Astrocyte (in vitro differentiated cells and primary cell): ENCODE measurements at places on chromosomes 2 and 18. TPM values are rescaled to one million over a fixed set of nuclear protein-coding genes. Genes with fewer than 3 reads are reported as not detected.

DNA sequence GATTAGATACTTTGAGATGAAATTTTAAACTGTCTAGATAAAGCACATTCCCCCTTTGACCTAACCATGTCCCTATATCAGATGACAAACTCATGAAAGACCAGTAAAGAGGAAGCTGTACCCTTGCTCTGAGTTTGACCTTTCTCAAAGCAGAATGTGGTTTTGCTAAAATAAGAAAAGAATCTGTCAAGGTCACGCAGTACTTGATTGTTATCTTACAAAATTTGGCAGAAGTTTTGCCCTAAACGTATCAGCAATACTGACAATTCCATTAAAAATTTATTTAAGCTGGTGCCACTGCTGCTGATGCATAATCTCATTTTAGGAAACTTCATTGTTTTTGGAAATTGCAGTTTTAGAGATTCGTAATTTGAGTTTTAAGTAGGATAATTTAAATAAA is 31.2 kb upstream of the GALM start:
- no peak for DNase-seq

RNU2-63P gene
- total RNA-seq = 4.2 and 6.6 TPM in 2 replicates

GRCh38 chr2:233013027-233013461 is at the start of gene NGEF:
NGEF (minus strand) TSS chr2:233013256; CDS start chr2:232974890, 38,366 bp downstream.
- DNase-seq = no peak

PLCD4 gene
- 0.86 and 0.89 TPM in 2 replicates for total RNA-seq

FSHR gene
- 0.30 and 0.38 TPM in 2 replicates for total RNA-seq

MARCHF4 gene
- total RNA-seq = 28.1 and 42.8 TPM in 2 replicates

IL36G gene
- total RNA-seq = not detected in 2 replicates

DNA sequence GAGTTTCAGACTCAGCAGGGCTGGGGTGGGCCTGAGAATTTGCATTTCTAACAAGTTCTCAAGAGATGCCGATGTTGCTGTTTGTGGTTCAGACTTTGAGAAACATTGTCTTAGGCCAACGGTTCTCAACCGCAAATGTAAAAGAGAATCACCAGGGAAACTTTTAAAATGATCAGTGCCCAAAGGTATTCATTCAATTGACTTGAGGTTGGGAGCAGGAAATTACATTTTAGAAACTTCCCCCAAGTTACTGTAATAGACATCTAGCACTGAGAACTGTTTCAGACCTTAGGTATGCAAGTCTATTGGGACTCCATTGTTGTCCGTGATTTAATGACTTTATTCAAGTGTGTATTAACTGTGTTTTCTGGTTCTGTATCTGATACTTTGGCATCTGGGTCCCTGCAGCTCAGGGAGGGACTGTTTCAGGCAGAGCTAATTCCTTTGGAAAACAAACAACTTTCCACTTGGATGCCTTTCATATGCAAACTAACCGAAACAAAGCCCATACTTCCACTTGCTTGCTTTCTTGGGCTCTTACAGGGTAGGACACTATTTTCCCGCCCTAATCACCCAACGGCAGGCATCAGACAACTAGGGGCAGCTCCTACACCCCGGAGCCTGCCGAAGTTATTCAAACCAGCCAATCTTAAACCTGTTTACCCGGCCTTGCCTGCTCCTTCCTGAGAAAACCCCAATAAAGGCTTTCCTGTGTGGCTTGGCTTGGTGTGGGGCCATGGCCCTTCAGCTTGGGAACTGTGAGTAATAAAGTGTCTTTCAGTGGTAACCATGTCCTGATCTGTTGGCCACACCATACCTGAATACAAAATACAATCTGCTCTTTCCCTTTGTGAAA is 97.6 kb downstream of the POLE4 start:
- DNase-seq = peak; percentile 95

SLC23A3 gene
- total RNA-seq = 1.2 and 1.5 TPM in 2 replicates

DNA sequence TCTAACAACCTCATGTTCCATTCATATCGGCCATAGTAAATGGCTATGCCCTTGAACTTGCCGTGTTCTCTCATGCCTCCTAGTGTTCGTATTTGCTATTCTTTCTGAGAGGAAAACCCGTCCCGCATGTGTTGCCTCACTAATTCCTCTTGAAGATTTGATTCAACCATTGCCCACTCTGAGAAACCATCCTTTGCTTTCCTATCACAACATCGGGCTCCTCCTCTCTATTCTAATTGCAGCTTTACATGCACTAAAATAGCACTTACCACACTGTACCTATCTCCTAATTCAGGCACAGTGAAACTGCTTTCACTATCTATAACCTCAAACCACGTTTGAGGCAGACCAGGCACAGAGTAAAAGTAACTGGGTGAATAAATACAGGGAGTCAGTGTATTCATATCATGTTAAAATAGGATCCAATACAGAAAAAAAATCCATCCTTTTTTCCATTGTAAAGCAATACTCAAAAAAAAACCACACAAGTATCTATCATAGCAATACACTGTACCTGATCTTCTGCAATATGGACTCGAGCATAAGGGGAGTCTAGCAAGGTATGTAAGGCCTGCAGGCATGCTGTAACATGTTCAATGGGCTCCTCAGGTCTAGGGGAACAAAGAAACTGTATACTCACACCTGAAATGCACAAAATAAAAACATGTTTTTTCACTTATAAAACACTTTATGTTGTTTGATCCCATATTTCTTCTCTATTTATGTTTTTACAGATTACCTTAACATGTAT is 39.0 kb upstream of the STRN start:
- DNase-seq = no peak
